ENCODE measurements at places on chromosomes 2 and 18.

DNA sequence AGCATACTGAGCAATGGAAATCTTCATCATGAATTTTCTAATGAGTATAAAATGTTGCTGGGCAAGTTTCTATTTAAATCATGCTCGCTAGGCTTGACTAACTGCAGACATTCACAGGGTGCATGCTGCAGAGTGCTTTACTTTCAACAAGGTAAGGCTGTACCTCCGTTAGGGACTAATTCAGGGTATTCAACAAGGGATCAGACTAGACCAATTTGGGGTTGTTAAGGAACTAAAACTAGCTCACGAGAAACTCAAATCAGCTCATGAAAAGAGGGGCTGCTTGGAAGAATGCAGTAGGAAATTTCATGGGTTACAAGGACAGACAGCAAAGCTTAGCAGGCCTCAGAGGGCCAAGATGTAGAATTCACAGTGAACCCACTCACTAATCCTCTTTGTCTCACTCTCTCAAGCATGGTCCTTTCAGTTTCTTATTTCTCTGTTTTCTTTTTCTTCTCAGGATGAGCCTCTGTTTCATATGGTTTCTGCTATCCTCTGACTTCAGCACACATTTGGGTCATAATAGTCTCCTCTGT, 2.2 kb downstream of the MYO3B start:
- H3K36me3 ChIP-seq: no peaks in the 10 kb centered on the region
- H3K27ac ChIP-seq: no peak overlapping the region
- DNase-seq: no peak
- no peak overlapping the region for H3K4me3 ChIP-seq
- peaks cover 2% of the 10 kb centered on the region for H3K27me3 ChIP-seq

GRCh38 chr2:196961889-196962288, 35.4 kb upstream of the PGAP1 start:
- peaks cover 2% of the 10 kb centered on the region for H3K36me3 ChIP-seq
- H3K27me3 ChIP-seq: peaks cover 1% of the 10 kb centered on the region
- DNase-seq: no peak
- no peak overlapping the region for H3K27ac ChIP-seq
- no peak overlapping the region for H3K4me3 ChIP-seq
- H3K4me1 ChIP-seq: no peaks in the 10 kb centered on the region

- no peak for DNase-seq
- no peak overlapping the region for H3K27ac ChIP-seq
- no peaks in the 10 kb centered on the region for H3K4me1 ChIP-seq
- H3K4me3 ChIP-seq: no peak overlapping the region
Measured at GRCh38 chr18:75429975-75430374, 2.5 kb upstream of the SMIM21 start.

DNA sequence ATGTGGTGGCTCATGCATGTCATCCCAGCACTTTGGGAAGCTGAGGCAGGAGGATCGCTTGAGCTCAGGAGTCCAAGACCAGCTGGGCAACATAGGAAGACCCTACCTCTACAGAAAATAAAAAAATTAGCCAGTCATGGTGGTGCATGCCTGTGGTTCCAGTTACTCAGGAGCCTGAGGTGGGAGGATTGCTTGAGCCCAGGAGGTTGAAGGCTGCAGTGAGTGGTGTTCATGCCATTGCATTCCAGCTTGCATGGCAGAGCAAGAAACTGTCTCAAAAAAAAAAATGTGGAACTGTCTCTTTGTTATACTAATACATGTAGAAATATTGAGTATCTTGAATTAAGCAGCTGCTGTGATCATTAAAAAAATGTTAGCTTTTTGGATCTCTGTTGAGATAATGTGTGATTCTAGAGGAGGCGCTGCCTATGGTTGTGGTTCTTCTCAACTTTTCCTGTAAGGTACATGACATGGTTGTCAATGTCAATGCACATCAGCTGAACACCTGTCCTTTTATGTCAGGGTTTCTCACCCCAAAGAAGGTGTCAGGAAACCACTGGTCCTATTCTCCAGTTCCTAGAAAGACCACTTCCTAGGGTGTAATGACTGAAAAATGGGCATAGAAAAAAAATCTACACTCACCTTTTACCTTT, 34.7 kb upstream of the IL1RL1 start:
- H3K27me3 ChIP-seq: peaks cover 17% of the 10 kb centered on the region
- no peak overlapping the region for H3K27ac ChIP-seq
- no peak for DNase-seq
- peaks cover 3% of the 10 kb centered on the region for H3K36me3 ChIP-seq
- no peak overlapping the region for H3K4me3 ChIP-seq

- no peak overlapping the region for H3K27ac ChIP-seq
- H3K27me3 ChIP-seq: no peaks in the 10 kb centered on the region
- H3K4me3 ChIP-seq: no peak overlapping the region
- H3K36me3 ChIP-seq: no peaks in the 10 kb centered on the region
- H3K4me1 ChIP-seq: no peaks in the 10 kb centered on the region
Measured at GRCh38 chr18:69261406-69261805, 139.3 kb upstream of the DOK6 start.

GRCh38 chr2:171056307-171056706, 104.4 kb downstream of the TLK1 start:
- no peaks in the 10 kb centered on the region for H3K27me3 ChIP-seq
- H3K36me3 ChIP-seq: peaks cover 36% of the 10 kb centered on the region
- no peak for DNase-seq
- H3K27ac ChIP-seq: peak overlapping the region; percentile 63

- H3K36me3 ChIP-seq: no peaks in the 10 kb centered on the region
- DNase-seq: no peak
- peaks cover 7% of the 10 kb centered on the region for H3K27me3 ChIP-seq
- H3K4me1 ChIP-seq: no peaks in the 10 kb centered on the region
Measured at GRCh38 chr2:70936165-70936978, 672 bp downstream of the ATP6V1B1 start.

GRCh38 chr2:160407393-160408172, 86.0 kb downstream of the RBMS1 start:
- H3K27me3 ChIP-seq: no peaks in the 10 kb centered on the region
- H3K36me3 ChIP-seq: no peaks in the 10 kb centered on the region
- H3K4me3 ChIP-seq: peak overlapping the region; percentile 84
- peak overlapping the region; percentile 92 for H3K27ac ChIP-seq
- H3K4me1 ChIP-seq: peaks cover 53% of the 10 kb centered on the region

- no peak for DNase-seq
- H3K4me3 ChIP-seq: no peak overlapping the region
- no peaks in the 10 kb centered on the region for H3K36me3 ChIP-seq
Measured at GRCh38 chr2:38268691-38269327, 108.3 kb downstream of the ATL2 start.

DNA sequence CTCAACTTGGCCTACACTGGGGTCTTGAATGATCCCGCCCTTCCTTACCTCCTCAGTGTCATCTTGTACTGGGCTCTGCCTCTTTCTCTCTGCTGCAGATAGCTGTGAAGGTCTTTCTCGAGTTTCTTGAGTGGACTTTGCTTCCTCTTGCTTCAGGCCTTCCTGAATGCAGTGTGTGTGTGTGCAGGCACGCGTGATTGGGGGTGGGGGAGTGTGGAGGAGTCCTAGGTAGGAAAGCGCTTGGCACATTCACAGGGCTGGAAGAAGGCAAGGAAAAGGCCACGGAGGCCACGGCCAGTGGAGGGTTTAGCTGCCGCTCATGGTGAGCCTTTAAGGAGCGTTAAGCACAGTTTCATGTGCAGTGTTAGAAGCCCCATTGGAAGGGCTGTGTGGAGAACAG, 5.5 kb downstream of the RALB start:
- H3K27me3 ChIP-seq: no peaks in the 10 kb centered on the region
- peaks cover 45% of the 10 kb centered on the region for H3K4me1 ChIP-seq
- no peak overlapping the region for H3K4me3 ChIP-seq
- peaks cover 25% of the 10 kb centered on the region for H3K36me3 ChIP-seq

DNA sequence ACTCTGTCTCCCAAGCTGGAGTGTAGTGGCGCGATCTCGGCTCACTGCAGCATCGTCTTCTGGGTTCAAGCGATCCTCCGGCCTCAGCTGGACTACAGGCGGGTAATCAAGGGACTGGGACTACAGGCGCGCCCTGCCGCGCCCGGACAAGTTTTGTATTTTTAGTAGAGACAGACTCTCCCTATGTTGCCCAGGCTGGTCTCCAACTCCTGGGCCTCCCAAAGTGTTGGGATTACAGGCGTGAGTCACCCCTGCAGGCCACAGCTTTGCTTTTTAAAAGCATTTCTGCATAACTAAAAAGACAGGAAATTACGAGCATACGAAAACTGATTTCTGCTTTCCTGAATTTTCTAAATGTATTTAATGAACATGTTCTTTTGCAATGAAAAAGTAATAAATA, 916 bp upstream of the OSBPL1A start:
- H3K4me3 ChIP-seq: no peak overlapping the region
- H3K27ac ChIP-seq: no peak overlapping the region
- H3K27me3 ChIP-seq: peaks cover 17% of the 10 kb centered on the region
- no peak for DNase-seq
- H3K4me1 ChIP-seq: peaks cover 6% of the 10 kb centered on the region

- no peaks in the 10 kb centered on the region for H3K36me3 ChIP-seq
- no peaks in the 10 kb centered on the region for H3K4me1 ChIP-seq
- H3K27me3 ChIP-seq: no peaks in the 10 kb centered on the region
- H3K4me3 ChIP-seq: no peak overlapping the region
Measured at GRCh38 chr2:21467910-21468309, 344.1 kb downstream of the TDRD15 start.

DNA sequence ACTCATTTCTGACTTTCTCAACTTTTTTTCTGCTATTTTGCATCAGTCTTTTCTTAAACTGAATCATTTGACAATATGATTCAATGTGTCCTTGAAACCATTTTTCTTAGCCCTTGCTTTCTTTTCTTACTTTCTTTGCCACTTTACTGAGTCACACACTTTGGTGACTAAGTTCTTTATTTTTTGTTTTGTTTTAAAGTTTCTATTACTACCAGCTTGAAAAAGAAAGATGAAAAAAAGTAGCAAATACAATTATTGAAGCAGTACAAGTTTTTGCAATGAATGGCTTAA, 116.5 kb downstream of the DOCK10 start:
- no peaks in the 10 kb centered on the region for H3K27me3 ChIP-seq
- peaks cover 30% of the 10 kb centered on the region for H3K36me3 ChIP-seq
- no peak for DNase-seq
- peak overlapping the region; percentile 84 for H3K27ac ChIP-seq
